ENCODE measurements at places on chromosomes 4 and X.

DNA sequence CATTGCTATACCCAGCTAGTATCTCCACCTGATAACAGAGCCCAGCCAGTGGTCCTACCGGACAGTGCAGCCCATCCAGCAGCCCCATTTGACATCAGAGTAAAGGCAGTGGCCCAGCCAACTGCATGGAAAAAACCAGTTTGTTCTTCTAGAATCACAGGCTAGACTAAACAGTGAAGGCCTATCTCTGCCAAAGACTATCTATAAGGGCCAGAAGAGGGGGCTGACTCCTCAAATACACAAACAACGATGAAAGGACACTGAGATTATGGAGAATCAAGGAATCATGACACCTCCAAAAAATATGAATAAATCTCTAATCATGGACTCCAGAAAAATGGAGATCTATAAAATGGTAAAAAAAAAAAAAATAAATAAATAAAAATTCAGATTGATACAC lies 546.4 kb upstream of the HTR2C start:
- DNase-seq: no peak

DNA sequence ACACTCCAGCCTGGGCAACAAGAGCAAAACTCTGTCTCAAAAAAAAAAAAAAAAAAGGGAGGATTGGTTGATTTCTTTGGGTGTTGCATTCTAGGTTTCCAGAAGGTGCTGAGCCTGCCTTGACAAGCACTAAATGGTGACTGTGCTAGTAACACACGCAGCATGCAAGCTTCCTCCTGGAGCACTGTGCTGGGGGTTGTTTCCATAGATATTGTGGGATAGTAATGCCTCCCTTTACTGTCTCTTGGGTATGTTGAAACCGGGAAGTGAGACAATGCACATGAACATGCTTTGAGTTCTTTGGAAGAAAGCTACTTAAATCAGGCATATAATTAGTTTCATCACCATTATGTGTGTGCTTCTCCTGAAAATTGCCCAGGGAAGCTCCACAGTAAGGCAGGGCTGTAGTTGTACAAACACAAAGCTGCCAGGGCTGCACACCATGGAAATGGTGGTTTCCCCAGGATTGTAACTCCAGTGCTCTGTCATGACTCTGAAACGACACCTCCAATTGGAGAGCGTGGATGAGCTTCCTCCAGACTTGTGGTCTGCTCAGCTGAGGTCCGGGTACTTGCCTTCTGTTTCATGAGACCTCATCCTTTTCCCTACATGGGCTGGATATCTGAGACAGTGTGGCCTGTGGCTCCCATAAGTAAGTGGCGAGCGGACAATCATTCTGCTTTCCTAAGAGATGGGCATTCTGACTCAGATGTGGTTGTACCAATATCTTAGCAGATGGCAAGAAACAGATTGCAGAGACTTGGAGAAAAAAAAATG lies 31.5 kb upstream of the STOX2 start:
- DNase-seq: no peak

- DNase-seq: no peak
Observed at GRCh38 chrX:123408821-123409737, 225.0 kb downstream of the GRIA3 start.

DNA sequence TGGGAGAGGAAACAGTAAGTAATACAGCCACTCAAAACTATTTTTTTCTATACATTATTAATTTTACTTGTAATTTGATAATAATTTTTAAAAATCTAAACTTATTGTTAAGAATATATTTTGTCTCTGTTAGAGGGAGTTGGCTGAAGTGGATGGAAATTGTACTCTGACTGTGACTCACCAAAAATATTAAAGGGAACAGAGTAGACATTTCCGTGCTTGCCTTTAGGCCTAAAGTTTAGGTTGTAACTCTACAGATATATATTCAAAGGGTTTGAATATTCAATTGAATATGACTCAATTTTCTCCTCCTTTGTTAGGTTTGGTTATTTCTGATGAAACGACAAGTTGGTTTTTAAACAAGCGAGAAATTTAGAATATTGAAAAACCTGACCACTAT lies 128.3 kb upstream of the PITX2 start:
- no peak for DNase-seq

GRCh38 chr4:39699687-39700409 lies 1.9 kb downstream of the UBE2K start:
- DNase-seq: no peak

DNA sequence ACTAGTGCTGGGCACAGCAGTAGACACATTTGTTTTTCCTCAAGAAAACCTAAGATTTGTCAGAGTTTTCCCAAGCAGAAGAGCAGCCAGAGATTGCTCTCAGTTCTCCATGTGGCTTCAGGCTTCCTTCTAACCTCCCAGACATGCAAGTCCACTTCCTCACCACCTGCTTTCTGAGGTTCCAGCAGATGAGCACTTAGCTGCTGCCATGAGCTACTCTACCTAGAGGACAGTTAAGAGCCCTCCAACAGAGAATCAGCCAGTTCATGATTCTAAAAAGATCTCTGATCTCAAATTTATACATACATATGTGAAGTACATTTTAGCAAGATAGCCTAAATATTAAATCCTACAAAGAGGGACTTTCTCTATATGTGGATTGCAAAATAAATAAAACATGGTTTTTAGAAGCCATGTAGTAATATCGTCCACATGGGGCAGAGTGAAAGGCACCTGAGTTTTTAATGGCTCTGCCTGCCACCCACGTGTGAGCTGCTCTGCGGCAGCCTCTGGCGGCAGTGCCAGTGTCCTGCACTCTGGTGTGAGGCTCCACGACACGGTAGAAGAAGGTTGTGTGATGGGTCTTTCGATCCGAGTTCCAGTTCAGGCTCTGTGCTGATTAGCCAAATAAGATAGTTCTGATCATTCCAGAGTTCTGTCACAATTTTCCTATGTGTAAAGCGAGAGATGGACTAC lies 10.3 kb downstream of the CYP4V2 start:
- no peak for DNase-seq

- DNase-seq: no peak
Observed at GRCh38 chr4:95061220-95061619, 303.5 kb downstream of the BMPR1B start.

GRCh38 chr4:3416270-3416669 lies 25.5 kb upstream of the HGFAC start:
- no peak for DNase-seq

- DNase-seq: no peak
Observed at GRCh38 chr4:122170775-122171174, 18.6 kb downstream of the BLTP1 start.

DNA sequence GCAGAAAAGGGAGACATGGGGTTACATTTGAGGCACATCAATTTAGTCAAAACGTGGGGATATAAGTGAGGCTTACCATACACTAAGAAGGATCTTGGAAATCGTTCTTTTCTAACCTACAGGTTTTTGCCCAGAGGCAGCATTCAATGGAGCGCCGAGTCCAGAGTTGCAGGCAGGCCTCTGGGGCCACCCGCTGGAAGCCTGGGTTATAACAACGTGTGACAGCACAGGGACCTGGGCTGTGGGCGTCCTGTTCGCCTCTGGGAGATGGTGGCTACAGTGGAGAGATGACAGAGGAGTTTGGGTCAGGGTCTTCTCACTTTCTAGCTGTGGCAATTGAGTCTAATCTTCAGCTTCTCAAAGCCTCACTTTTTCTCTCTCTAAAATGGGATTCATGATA lies 53.9 kb downstream of the ENPP6 start:
- peak; percentile 63 for DNase-seq

GRCh38 chr4:76300012-76300411 lies 6.5 kb upstream of the STBD1 start:
- no peak for DNase-seq

- no peak for DNase-seq
Observed at GRCh38 chr4:90757534-90758060, 630.4 kb downstream of the CCSER1 start.

- DNase-seq: no peak
Observed at GRCh38 chr4:96776920-96777527, 937.1 kb downstream of the PDHA2 start.

- no peak for DNase-seq
Observed at GRCh38 chr4:88356771-88357170, 21.9 kb upstream of the HERC6 start.

- no peak for DNase-seq
Observed at GRCh38 chrX:35150052-35150451, 207.5 kb downstream of the FAM47B start.

- DNase-seq: no peak
Observed at GRCh38 chr4:38279650-38280322, 319.6 kb downstream of the PTTG2 start.

DNA sequence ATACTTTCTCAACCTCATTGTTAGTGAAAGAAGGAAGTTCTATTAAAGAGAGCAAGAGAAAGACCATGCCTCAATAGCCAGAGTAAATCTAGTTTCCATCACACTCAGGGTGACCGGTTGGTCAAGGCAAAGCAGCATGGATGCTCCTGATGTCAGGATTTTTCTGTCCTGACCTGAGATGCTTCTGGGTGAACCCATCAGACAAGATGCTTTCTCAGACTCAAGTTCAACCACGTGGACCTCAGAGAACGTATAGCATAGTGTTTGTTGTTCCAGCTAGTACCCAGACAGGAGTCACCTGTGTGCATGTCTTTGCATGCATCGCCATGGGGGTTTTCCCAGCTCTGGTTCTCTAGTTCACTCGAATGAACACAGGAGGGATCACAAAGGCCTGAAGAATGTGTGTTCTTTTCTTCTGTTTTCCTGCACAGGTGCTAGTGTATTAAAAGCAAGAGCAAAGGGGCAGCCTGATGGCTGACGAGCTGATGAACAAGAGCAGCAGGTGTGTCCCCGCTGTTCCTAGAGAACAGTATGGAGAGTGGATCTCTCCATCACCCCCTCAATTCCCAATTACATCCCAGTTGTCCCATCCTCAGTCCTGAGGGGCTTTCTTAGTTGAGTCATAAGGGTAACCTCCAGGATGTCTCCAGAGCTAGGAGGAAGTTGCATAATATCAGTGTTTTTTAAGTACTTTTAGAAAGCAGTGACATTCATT lies 110.5 kb upstream of the ENPP6 start:
- no peak for DNase-seq

- DNase-seq: no peak
Observed at GRCh38 chrX:9440116-9440844, 24.6 kb upstream of the TBL1X start.

- no peak for DNase-seq
Observed at GRCh38 chrX:155889328-155889727, 8.2 kb downstream of the VAMP7 start.

GRCh38 chr4:71231129-71232055 lies 107.4 kb upstream of the SLC4A4 start:
- no peak for DNase-seq

GRCh38 chr4:125091101-125091500 lies 223.7 kb upstream of the FAT4 start:
- no peak for DNase-seq

DNA sequence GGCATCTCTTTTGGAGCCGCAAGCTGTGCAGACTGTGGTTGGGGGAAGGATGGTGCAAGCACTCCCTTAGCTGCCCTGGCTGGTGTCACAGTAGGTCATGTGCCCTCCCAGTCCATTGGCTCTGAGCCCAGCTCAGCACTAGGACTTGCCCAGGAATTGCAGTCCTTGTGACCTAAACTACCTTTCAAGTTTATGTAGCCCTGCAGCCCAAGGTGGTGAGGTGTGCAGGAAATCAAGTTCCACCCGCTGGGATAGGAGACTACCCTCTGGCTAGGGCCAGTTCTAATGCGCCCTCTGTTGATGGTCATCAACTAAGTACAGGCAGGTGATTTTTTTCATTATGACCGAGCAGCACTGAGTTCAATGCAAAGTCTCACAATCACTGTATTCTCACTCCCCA lies 335.2 kb downstream of the UBE2NL start:
- DNase-seq: no peak

DNA sequence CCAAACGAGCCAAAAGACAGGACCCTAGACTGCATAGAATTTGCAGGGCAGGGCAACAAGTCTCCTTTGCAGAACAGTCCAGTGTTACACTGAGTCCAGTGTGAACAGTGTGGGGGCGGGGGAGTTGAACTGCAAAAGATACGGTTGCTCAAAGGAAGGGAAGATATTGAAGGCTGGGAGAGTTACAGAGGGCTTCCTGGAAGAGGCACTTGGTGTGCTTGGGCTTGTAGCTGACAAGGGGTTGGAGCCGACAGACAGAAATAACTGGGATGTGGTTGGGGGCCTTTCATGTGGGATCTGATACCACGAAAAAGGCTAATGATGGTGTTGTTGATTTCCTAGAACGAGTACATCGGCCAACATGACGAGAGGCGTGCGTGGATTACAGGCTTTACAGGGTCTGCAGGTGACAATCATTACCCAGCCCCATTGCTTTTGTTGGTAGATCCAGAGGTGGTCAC lies 6.1 kb downstream of the XPNPEP2 start:
- no peak for DNase-seq

DNA sequence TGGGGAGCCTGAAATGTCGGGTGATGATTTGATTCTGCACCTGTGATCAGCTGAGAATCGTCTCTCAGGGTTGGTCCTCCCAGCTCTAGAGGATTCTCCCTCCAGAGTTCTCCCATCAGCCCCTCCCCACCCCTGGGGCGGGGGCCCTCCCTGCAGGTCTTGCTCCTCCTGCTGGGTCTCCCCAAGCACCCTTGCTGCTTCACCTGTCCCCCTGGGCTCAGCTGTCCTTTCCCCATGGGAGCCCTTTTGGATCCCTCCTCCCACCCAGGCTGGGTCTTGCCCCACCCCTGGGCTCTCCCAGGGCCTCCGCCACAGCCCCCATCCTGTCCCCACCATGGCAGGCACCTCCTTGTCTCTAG lies 22.2 kb downstream of the PSAPL1 start:
- DNase-seq: no peak

- no peak for DNase-seq
Observed at GRCh38 chr4:185778307-185778706, 33.7 kb downstream of the SORBS2 start.

GRCh38 chr4:189090174-189090814 lies 850.4 kb upstream of the FRG1 start:
- DNase-seq: no peak

Measured in neural crest cell (in vitro differentiated cells).